ENCODE measurements at places on chromosomes 1 and 21.

- DNase-seq = no peak
Observed at GRCh38 chr1:192171123-192171522, 12.9 kb downstream of the RGS18 start.

- DNase-seq = no peak
Observed at GRCh38 chr1:177983482-177984135, 13.8 kb upstream of the SEC16B start.

DNA sequence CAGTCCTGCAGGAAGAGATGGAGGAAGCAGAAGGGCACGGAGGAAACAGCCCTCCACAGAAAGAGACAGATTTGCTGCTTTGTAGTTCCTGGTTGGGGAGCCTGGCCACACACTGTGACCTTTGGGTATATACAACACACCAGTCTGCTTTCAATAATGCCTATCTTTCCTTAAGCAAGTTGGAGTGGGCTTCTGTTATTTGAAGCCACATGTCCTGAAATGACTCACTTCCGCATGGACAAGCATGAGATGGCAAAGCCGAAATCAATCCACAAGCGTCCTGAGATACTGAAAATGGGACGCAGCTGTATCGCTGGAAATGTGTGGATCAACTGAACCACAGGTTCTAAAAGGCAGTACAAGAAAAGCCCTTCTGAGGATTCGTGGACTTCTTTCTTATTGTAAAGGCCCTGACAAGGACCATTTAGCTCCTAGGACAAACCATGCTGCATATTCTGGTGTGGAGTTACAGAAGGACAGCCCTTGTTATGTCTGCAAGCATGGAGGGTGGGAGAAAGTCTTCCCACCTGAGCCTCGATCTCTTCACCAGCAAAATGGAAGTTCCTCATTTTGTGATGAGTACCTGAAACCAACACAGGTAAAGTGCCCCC, 22.7 kb upstream of the FHAD1 start:
- no peak for DNase-seq

DNA sequence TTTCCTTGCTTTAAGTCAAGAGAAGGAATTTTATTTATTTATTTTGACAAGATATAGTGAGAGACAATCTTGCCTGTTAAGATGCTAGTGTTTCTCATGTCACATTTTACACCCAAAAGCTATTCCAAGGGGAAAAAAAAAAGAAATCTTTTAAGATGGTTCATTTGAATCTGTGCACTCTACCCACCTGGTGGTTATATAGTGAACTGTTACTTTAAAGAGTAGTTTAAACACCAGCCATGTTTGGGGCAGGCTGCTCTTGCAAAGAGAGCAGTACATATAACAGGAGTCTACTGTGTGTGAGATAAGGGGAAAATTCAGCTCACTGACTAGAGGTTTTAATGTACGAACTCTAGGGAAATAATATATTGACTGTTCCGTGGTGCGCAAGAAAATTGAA, 3.3 kb upstream of the ELAVL4 start:
- no peak for DNase-seq

DNA sequence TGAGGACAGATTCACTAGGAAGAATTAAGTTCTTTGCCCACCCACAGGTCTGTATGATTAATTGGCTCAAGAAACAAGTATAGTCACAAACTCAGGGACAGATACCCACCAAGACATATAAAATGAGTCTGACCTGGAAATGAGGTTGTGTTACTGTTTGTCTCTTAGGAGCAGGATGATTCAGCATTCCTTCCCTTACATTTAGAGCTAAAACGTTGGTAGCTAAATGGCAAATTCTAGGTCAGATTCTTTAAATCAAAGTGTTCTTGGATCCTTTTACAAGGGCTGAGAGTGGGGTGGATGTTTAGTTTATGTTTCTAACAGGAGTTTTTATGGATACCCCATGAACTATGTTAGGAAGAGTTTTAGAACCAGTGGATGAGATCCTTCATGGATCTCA, 4.7 kb downstream of the RIMKLA start:
- no peak for DNase-seq

- DNase-seq = no peak
Observed at GRCh38 chr1:182709855-182710254, 25.5 kb upstream of the RGS8 start.

DNA sequence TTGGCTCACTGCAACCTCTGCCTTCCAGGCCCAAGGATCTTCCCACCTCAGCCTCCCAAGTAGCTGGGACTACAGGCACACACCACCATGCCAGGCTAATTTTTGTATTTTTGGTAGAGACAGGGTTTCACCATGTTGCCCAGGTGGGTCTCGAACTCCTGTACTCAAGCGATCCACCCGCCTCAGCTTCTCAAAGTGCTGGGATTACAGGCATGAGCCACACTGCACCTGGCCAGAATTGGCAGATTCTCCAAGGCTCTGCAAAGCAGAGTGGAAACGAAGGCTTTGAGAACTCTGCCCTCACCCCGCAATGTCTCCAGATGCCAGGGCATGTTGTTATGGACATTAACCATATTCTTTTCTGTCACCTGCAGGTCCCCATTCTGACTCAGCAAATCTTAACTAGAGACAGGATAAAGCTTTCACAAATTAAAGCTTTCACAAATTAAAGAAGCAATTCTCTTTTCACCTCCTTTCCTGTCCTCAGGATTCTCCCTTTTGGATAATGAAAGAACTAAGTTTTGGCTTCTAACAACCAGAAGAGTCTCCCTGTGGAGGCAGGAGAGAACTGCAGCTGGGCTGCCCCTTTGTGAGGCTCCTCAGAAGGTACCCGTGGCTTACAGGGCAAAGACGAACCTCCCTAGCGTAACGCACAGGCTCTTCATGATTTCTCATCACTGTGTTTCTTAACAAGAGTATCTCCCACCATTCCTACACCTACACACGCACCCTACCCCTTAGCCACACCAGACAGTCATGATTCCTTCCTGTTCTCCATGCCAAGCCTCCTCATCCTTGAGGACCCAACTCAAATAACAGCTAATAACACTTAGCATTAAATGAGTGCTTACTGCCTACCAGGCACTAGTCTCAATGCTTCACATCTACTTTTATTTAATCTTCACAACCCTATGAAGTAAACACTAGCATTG, 29.8 kb downstream of the GPA33 start:
- no peak for DNase-seq

- DNase-seq = peak; percentile 18
Observed at GRCh38 chr1:113758631-113759332, 504 bp downstream of the PHTF1 start.

DNA sequence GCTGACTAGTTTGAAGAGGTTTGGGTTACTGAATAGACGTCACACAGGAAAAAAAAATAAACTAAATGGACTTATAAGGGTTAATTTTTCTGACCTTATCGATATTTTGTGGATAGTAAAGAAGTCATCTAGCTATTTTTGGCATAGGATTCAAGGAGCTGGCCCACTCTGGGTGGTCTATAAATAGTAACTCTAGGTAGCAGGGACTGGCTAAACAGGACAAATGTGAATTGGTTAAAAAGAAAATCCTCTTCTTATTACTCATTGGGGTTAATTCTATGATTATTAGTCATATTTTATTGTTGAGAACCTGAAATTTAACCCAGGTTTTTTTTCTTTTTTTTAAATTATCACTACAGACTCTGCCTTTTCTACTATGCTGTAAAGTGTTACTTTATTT, 61.7 kb downstream of the ATF6 start:
- DNase-seq = no peak

DNA sequence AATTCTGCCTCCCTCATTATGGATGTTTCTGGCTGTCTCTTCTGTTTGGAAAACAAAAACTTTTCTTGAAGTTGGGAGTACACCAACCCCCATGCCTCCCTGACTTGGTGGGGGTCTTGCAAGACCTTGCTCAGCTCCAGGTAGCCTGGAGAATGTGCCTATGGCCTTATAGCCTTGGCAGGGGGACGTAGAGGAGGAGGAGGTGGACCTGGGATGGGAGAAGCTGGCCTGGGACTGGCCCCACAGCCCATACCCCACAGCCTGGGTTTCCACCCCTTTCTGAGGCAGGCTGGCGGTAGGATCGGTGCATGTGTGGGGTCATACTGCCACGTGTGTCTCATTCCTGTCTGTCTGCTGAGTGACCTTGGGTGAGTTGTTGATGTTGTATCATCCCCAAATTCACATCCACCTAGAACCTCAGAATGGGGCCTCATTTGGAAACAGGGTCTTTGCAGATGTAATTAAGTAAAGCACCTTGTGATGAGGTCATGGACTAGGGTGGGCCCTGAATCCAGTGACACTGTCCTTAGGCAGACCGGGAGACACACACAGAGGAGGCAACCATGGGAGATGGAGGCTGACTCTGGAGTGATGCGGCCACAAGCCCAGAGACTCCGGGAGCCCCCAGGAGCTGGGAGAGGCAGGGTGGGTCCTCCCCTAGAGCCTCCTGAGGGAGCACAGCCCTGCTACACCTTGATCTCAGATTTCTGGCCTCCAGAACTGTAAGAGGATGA, 18.5 kb downstream of the OBSCN start:
- DNase-seq = no peak

- peak; percentile 54 for DNase-seq
Observed at GRCh38 chr1:214264196-214264595, 16.8 kb upstream of the SMYD2 start.

GRCh38 chr1:30661311-30661710, 62.1 kb downstream of the MATN1 start:
- no peak for DNase-seq

- DNase-seq = peak; percentile 56
Observed at GRCh38 chr1:53110370-53111072, 31.9 kb downstream of the SLC1A7 start.

- no peak for DNase-seq
Observed at GRCh38 chr1:112717263-112717873, 2.2 kb upstream of the PPM1J start.

DNA sequence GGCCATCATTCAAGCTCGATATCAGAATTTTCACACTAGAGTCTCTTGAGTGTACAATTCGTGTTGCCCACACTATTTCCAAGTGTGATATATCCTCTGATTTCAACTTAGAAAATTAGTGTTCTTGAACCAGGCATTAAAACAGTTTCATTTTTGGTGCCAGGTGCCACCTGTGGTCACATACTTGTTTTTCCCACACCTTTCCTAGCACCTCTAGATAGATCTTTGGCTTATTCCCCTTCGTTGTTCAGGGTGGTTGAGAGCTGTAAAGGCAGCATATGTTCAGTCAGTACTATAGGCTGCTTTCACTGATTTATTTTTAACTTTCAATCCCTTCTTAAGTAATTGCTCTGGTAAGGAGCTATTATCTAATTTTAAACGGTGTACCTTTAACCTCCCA, 131.1 kb downstream of the NEK7 start:
- DNase-seq = no peak

DNA sequence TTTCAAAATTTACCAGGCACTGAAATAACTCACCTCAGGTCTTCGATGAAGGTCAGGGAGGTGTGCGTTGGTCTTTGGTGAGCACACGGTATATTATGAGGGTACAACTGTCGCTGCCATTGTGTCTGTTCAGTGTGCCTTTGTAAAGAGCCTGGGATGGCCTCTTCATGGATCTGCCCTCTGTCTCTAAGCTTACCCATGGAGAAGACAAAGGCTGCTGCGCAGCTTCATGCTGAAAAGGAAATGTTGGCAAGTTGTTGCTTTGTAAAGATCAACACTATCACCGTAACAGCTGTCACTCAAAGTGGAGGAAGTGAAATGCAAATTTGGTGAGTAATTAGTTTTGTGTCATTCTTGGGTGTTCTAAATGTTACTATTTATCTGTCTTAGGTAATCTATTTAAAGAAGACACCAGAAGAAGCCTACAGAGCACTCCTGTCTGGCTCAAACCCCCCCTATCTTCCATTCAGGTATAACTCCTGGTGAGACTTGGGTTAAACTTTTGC, 71.6 kb downstream of the CDC14A start:
- DNase-seq = no peak

DNA sequence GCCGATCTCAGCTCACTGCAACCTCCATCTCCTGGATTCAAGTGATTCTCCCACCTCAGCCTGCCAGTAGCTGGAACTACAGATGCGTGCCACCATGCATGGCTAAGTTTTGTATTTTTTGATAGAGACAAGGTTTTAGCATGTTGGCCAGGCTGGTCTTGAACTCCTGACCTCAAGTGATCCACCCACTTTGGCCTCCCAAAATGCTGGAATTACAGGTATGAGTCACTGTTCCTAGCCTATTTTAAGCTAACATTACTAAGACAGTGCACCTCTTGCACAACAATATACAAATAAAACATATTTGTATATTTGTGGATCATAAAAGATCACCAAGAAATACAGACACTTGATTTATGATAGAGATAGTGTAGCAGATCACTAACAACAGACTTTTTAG, 139.1 kb downstream of the DUSP10 start:
- DNase-seq = no peak

GRCh38 chr1:76238094-76238628, 163.6 kb downstream of the ST6GALNAC3 start:
- no peak for DNase-seq

DNA sequence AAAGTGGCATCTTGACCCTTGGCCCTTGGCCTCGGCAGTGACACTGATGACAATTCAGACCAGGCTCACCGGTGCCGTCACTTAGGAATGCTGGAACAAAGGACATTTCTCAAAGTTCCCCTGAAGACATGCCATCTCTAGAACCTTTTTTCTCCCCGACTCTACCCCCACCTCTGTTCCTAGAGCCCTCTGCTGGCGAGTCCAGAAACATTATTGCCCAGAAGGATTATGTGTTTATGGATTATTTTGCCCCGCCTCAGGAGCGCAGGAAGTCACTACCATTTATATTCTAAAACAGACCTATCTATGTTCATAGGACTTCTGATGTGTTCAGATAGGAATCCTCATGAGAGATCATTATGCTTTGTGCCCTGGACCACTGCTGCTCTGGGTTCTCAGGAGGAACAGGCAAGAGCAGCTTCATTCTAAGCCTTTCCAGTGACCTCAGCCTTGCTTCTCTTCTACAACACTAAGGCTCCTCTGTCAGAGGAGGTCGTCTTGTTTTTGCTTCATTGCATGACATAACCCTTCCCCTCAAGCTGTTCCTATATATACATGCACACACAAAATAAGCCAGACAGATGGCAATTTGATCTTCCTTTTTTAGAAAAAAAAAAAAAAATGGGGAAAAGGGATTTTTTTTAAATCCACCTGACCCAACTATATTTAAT, 12.4 kb upstream of the SHISA4 start:
- DNase-seq = no peak

DNA sequence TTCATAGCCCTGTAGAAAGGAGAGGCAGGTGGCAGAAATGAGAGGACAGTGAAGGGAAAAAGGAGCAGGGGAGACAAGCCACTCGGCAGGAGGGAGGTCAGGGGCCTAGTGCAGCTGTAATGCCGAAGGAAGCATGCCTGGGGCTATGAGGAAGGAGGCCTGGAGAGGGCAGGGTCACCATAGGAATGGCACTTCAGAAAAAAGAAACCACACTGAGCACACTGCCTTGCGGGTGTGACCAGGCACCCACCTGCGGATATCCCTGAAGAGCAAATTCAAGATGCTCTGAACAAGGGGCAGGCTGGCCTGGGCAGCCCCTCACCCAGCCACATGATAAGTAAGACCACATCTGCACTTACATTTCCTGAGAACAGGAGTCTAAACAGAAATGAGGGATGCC, 104.7 kb downstream of the JAK1 start:
- no peak for DNase-seq

GRCh38 chr1:180851995-180852887, 60.5 kb upstream of the KIAA1614 start:
- DNase-seq = no peak
